Fibroblast of mammary gland (primary cell): ENCODE measurements at places on chromosomes 3 and 15.

- DNase-seq = no peak
Measured at GRCh38 chr3:107990926-107991325, 99.9 kb downstream of the CD47 start.

- peak; percentile 18 for DNase-seq
Measured at GRCh38 chr3:181103605-181104004, 114.1 kb upstream of the DNAJC19 start.

DNA sequence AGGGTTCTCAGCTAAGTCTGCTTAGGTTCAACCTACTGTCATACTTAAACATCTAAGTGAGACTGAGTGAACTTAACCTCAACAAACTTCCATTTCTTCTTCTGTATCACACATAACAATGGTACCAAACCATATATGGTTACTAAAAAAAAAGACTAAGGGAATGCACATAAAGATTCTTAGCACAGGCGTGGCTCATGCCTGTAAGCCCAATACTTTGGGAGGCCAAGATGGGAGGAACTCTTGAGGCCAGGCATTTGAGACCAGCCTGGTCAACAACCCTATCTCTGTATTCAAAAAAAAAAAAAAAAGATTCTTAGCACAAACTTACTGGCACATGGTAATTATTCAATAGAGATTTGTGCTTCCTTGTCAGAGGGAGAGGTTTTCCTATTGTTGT, 57.9 kb downstream of the ACAP2 start:
- DNase-seq = no peak

GRCh38 chr3:149340310-149340933, 7.0 kb upstream of the TM4SF18 start:
- DNase-seq = peak; percentile 65

- peak; percentile 73 for DNase-seq
Measured at GRCh38 chr3:29605845-29606244, 325.0 kb downstream of the RBMS3 start.

- no peak for DNase-seq
Measured at GRCh38 chr15:59360896-59361295, 11.8 kb downstream of the MYO1E start.

GRCh38 chr3:108378153-108378951, 82.0 kb downstream of the HHLA2 start:
- DNase-seq = no peak

DNA sequence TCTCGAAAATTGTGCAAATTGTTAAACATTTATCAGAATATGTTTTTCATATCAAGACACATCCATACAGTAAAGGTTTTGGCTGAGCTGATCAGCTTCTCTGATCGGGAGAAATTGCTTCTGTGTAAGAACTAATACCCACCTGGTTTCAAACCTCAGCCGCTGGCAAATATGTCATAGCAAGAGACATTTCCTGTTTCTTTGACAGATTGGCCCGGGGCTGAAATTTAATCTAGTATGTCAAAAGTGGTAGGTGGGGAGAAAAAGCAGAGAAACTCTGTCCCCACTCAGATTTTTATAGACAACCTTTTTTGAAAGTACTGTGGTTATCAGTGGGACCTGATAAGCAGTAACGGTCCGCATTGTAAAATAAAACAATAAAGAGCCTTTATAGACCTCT, 88.8 kb upstream of the SLC24A5 start:
- no peak for DNase-seq

- no peak for DNase-seq
Measured at GRCh38 chr3:102087236-102087635, 237.9 kb downstream of the NFKBIZ start.

- DNase-seq = no peak
Measured at GRCh38 chr15:38320866-38321265, 68.2 kb downstream of the SPRED1 start.

GRCh38 chr15:91968610-91969009, 115.1 kb downstream of the SLCO3A1 start:
- DNase-seq = no peak

- DNase-seq = no peak
Measured at GRCh38 chr15:66017000-66017399, 147.7 kb downstream of the RAB11A start.

- DNase-seq = no peak
Measured at GRCh38 chr3:124745756-124746155, 15.5 kb downstream of the UMPS start.

DNA sequence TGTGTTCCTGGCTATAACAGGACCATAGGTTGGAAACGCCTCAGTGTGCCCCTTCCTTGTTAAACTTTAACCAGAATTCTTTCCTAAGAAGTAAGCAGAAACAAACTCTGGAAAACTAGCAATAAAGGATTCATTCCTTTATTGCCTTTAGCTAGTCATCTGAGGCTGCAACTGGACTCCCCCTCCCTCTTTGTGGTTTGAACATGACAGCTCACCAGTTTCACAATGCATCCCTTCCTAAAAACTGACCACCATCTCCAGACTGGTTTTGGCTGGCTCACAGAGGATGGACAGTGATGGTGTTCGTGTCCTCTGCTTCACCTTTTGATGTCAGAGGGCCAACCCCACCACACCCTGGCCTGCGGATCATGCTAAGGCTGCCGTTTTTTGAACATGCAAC, 27.9 kb upstream of the TGFBR2 start:
- peak; percentile 99 for DNase-seq

- no peak for DNase-seq
Measured at GRCh38 chr3:116270056-116270455, 175.2 kb downstream of the LSAMP start.

- DNase-seq = no peak
Measured at GRCh38 chr15:68385671-68386586, 46.0 kb downstream of the ITGA11 start.
